ENCODE measurements at places on chromosomes 7 and 10. TPM values are rescaled to one million over a fixed set of nuclear protein-coding genes. Genes with fewer than 3 reads are reported as not detected.

Gene GIMAP6
- 5.8 TPM for total RNA-seq

Gene ZNF438
- total RNA-seq, result 3.7 TPM

Gene PCLO
- total RNA-seq, result 3.7 TPM

Gene SHH
- 6.4 TPM for total RNA-seq

Gene METTL27
- total RNA-seq, result 0.87 TPM

Gene EBF3
- not detected for total RNA-seq

Gene ATRNL1
- 50.7 TPM for total RNA-seq

Gene MYH16
- not detected for total RNA-seq

Gene PVRIG
- 3.8 TPM for total RNA-seq

Gene PTPRN2
- 35.8 TPM for total RNA-seq

Gene GJD4
- not detected for total RNA-seq

Gene GRM8
- not detected for total RNA-seq

Gene NFE2L3
- total RNA-seq, result 7.7 TPM

DNA sequence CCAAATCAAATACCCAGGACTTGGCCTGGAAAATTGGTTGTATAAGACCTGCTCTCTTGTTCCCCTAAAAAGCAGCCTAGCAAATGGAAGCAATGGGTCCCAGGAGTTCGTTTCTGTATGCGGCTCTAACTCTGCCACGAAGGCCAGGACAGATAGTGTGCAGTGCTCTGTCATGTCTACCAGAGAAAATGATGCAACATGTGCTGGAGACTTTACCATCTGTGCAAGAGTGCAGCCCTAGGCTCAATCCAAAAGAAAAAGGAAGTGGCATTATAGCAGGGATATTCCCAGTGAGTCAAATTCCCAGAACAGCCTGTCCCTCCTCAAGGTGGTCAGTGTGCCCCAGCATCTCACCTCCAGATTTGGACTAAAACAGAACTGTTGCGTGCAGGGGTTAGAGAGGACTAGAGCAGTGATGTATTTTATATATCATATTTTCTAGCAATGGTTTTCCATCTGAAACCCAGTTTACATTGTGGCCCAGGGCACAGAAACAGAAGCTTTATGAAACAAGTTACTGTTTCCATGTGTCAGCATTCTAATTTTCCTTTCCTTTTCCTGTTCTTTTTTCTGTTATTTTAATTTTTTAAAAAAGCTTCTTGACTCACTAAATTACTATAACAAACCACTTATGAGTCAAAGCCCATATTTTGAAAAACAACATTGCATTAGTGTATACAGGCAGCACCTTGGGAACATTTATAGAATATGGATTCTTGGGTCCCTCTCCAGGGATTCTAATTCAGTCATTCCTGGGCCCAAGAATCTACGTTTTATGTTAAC lies 311.2 kb downstream of the RNLS start:
- DNase-seq, result no peak

GRCh38 chr7:29190349-29191045 lies 4.1 kb upstream of the CHN2 start:
- no peak for DNase-seq

DNA sequence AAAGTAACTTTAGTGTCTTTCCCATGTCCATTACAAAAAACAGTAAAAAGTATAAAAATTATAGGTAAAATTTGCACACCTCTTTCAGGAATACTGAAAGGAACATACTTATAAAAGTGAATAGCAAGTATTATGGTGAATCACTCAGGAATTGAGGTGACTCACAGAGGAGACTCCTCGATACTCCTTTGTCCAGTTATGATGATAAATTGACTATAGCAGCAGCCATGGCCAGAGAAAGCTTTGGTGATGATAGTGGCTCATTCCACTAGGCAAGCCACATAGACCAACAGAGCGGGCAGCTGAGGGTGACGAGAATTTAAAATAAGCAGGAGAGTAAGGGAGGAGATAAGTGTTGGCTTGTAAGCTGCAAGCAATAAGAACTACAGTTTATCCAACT lies 1231.1 kb upstream of the CELF2 start:
- no peak for DNase-seq

- peak; percentile 41 for DNase-seq
These were observed 47.2 kb upstream of the SFTPD start for GRCh38 chr10:79995979-79996634.

- no peak for DNase-seq
These were observed 98.5 kb upstream of the INSIG1 start for GRCh38 chr7:155198901-155199845.

GRCh38 chr10:81978238-81978637 lies 103.2 kb downstream of the NRG3 start:
- no peak for DNase-seq

DNA sequence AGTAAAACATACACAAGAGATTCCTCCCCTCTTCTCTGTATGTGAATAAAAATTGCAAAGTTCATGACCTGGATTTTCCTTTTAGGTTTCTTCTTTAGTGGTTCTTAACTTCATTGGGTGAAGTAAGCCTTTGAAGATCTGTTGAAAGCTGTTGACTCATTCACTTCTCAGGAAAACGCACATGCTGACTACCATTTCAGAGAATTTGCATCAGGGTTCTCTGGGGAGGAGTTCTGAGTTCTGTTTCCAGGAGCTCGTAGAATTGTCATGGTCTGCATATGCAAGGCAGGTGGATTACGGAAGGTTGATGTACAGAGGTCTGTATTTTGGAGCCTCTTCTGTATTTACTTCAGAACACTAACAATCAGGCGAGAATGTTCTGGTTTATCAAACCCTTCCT lies 962 bp upstream of the SLC26A4 start:
- no peak for DNase-seq

DNA sequence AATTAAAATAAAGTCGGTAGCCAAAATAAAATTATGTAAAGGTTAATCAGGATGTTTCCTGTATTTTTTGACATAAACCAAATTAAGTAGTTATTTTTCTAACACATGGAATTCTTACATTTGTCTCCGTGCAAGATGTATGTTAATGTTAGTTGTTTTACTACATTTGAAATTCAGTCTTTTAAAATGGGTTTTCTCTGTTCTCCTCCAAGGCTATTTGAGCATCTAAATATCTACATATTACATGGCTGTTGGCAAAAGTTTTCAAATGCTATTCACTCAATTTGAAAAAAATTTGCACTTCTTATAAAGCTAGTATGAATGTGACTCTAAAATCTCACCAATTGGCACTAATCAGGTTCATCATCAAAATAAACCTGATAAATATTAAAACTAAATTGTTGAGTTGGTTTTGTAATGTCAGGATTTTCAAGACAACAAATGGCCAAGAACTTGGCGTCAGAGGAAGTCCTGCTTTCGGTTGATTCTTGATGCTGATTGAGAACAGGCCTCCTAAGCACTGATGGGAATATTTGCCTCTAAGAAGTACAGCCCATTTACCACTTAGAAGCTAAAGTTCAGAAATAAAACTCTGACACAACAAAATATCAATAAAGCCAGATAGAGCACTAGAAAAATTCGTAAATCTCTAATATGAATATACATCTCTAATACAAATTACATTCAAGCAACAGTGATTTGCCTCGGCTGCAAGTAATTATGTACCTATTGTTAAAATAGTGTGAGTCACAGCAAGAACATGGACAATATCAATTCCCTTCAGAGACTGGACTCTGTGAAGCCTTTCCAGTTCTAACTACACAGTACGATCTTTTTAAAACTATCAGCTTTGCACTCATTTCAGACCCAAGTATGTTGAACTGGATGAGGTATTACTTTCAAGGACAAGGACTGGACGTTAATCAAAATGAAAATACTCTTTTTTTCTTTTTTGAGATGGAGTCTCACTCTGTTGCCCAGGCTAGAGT lies 733.1 kb upstream of the C7orf33 start:
- no peak for DNase-seq

- no peak for DNase-seq
These were observed 2.8 kb upstream of the GPRIN2 start for GRCh38 chr10:46559231-46559671.

- no peak for DNase-seq
These were observed 85.6 kb downstream of the CRTAC1 start for GRCh38 chr10:97944772-97945171.

- no peak for DNase-seq
These were observed 231.0 kb downstream of the KIAA1217 start for GRCh38 chr10:24439935-24440334.

DNA sequence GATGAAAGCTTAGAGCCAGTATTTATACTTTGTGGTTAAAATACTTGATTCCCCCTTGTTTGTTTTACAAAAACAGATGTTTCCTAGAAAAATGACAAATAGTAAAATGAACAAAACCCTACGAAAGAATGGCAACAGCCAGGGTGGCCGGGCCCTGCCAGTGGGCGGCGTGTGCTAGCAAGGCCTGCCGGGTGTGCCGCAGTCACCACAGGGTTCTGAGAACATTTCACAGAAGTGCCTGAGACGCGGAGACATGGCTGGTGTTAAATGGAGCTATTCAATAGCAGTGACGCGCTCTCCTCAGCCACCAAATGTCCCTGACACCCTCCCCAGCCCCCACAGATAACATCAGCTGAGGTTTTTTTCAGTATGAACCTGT lies 14.5 kb downstream of the GPR146 start:
- DNase-seq, result no peak

- DNase-seq, result peak; percentile 70
These were observed 29.4 kb upstream of the TNRC18 start for GRCh38 chr7:5452937-5453540.

DNA sequence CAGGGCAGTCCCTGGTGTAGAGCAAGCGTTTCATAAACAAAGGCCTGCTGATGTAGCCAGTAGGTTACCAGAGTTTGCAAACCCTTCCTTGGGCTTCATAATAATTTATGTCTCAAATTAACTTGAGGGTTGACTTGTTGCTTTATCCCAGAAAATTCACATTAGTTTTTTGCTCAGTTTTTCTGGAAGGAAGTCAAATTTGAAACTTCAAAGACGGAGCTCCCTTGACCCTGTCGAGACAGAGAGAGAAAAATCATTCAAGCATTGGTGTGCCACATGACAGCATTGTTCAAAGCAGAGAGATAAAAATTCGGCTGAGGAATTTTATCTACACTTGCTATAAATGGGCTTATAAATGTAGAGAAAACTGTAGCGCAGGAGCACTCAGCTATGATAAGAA lies 627.7 kb downstream of the TNS3 start:
- no peak for DNase-seq

GRCh38 chr7:12291870-12292269 lies 80.8 kb downstream of the TMEM106B start:
- no peak for DNase-seq

- DNase-seq, result peak; percentile 29
These were observed 9.3 kb downstream of the TMEM248 start for GRCh38 chr7:66930341-66930740.

GRCh38 chr7:31320675-31321074 lies 19.9 kb downstream of the NEUROD6 start:
- DNase-seq, result no peak

DNA sequence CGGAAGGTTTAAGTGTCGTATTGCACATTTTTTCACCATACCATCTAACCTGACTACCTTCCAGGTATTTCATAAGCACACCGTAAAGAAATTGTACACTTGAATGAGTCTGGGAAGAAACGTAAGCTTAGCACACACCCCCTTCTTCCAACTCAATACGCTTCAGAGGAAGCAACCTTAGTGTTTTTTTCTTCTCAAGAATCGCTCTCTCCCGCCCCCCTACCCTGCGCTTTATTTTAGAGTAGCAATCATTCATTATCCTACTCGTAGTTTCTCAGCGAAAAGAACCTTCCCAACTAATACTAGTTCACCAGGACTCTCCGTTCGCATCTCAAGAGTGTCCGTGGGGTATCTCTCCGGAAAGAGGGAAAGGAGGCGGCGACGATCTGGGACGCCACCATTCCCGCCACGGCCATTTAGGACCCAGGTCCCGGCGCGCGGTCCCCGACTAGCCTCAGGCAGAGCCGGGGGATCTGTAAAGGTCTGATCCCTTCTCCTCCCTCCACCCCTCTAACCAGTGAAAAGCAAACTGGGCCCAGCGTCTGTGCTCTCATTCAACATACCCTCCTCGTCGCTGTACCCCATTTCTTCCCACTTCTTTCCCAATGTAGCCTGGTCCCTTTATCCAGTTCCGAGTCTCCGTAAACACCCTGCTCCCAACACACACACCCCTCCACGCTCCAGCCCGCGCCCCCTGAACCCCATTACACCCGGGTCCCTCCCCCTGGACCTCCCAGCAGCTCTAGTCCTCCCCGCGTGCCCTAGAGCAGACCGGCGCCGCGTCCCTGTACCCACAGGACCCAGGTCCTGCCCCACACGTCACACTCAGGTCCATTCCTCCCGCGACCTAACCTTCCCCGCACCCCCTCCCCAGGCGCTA lies 16.0 kb downstream of the MYOZ1 start:
- DNase-seq, result no peak
